Gastrocnemius medialis (tissue), 4 donors: ENCODE measurements at places on chromosomes 13 and 19. TPM values are rescaled to one million over a fixed set of nuclear protein-coding genes. Genes with fewer than 3 reads are reported as not detected.

The RGS9BP gene
- total RNA-seq: 3.9 TPM

DNA sequence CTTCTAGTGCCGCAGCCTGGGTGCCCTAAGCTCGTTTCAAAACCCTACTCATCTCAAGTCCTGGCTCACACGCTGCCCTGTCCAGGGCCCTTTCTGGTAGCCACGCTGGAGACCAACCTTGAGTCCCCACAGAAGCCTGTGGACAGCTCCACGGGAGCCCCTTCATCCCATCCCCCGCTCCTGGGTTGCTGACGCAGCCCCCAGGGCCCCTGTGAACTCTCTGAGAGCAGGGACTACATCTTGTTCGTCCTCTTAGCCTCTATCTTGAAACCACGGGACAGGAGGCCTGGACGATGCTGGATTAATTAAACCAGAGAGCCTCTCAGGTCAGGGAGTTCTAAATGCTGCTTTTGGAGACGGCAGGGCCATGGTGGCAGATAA lies 7.4 kb downstream of the MLLT1 start:
- no peak for DNase-seq
- peak overlapping the region; percentile 84 for H3K27ac ChIP-seq
- H3K36me3 ChIP-seq: no peaks in the 10 kb centered on the region
- no peaks in the 10 kb centered on the region for H3K27me3 ChIP-seq
- peaks cover 64% of the 10 kb centered on the region for H3K4me1 ChIP-seq

DNA sequence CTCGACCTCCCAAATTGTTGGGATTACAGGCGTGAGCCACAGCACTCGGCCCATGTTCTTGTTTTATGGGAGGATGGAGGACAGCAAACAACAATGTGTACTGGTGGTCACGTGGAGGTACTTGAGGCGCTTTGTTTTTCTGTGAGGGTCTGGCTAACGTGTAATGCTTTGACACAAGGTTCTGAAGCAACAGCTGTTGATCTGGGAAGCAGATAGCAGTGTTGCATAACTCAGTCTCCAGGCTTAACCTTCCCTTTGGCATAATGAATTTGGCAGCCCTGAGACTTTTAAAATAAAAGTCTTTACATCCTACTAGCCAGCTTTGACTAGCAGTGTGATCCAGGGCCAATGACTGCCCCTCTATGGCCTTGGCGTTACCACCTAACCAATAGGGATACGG lies 6.9 kb upstream of the ZNF580 start:
- H3K27me3 ChIP-seq: no peaks in the 10 kb centered on the region
- DNase-seq: no peak
- H3K4me1 ChIP-seq: peaks cover 38% of the 10 kb centered on the region
- peak overlapping the region; percentile 100 for H3K27ac ChIP-seq
- no peak overlapping the region for H3K4me3 ChIP-seq
- no peaks in the 10 kb centered on the region for H3K36me3 ChIP-seq

The MTUS2 gene
- total RNA-seq: not detected

- H3K27ac ChIP-seq: peak overlapping the region; percentile 82
- H3K36me3 ChIP-seq: no peaks in the 10 kb centered on the region
- H3K4me3 ChIP-seq: peak overlapping the region; percentile 82
- DNase-seq: no peak
- H3K27me3 ChIP-seq: peaks cover 25% of the 10 kb centered on the region
These were observed 915 bp upstream of the KCTD12 start for GRCh38 chr13:76887076-76887563.

DNA sequence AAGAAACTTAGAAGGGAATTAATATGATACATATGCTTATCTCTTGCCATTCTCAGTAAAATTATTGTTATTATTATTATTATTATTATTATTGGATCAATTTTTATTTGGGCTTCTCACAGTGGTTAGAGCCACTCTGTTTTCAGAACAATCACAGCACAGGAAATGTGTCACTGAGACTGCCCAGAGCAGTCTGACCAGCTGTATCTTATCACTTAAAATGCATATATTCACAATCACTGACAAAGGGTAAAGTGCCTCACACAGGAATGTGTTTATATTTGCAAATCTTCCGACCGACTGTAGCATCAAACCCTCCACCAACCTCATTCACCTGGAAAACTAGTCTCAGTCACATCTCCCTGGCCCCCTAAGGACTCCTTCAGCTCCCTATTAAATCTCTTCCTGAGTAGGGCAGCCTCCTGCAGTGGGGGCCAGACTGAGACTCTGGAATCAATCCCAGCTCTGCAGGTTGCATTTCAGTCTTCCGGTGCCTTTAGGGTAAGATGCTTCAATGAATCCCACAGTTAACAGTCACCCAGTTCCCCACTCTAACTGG lies 738.3 kb upstream of the SLITRK5 start:
- H3K36me3 ChIP-seq: no peaks in the 10 kb centered on the region
- H3K27me3 ChIP-seq: no peaks in the 10 kb centered on the region
- no peak overlapping the region for H3K27ac ChIP-seq
- no peak for DNase-seq

The MAG gene
- total RNA-seq: 1.5 TPM

The ATP4A gene
- total RNA-seq: not detected

- H3K36me3 ChIP-seq: no peaks in the 10 kb centered on the region
- DNase-seq: no peak
- no peak overlapping the region for H3K27ac ChIP-seq
These were observed 21.4 kb downstream of the MIR17HG start for GRCh38 chr13:91368676-91369440.

DNA sequence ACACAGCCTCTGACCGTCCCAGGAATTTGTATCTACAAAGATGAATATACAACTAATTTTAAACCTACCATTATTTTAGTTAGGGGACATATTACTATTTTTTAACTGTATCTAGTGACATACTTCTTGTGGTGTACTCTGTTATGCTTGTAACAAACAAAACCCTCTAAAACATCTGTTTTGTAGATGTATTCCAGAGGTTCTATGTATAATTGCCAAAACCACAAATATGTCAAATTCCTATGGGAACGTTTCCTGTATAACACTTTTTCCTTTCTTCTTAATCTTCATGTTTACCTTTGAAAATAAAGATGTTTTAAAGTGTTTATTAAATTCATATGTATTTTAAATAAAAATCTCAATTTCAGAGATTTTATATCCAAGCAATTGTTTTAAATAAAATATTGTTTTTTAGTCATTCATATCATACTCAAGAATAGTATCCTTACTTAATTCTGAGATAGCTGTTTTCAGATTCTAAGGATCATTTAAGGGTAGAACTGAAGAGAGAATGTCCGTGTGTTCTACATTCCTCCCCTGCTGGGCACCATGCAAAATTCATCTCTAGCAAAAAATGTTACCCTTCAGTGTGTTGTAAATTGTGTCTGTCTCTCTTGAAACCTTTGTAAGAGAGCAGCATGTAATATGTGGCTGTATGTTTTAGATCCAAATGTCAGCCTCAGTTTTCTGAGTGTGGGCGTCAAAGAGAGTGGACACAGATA lies 1327.7 kb downstream of the EFNB2 start:
- H3K27me3 ChIP-seq: no peaks in the 10 kb centered on the region
- no peaks in the 10 kb centered on the region for H3K36me3 ChIP-seq
- no peak overlapping the region for H3K27ac ChIP-seq
- no peaks in the 10 kb centered on the region for H3K4me1 ChIP-seq

GRCh38 chr13:100443278-100443997 lies 145.2 kb downstream of the GGACT start:
- no peaks in the 10 kb centered on the region for H3K27me3 ChIP-seq
- H3K4me3 ChIP-seq: no peak overlapping the region
- H3K4me1 ChIP-seq: no peaks in the 10 kb centered on the region
- no peaks in the 10 kb centered on the region for H3K36me3 ChIP-seq

- H3K4me3 ChIP-seq: no peak overlapping the region
- DNase-seq: no peak
- no peaks in the 10 kb centered on the region for H3K36me3 ChIP-seq
- peak overlapping the region; percentile 78 for H3K27ac ChIP-seq
These were observed 4.9 kb downstream of the NANOS3 start for GRCh38 chr19:13881692-13882418.

- DNase-seq: no peak
- H3K36me3 ChIP-seq: peaks cover 57% of the 10 kb centered on the region
- H3K4me3 ChIP-seq: peak overlapping the region; percentile 20
- no peak overlapping the region for H3K27ac ChIP-seq
- no peaks in the 10 kb centered on the region for H3K27me3 ChIP-seq
These were observed 11.8 kb downstream of the ZNF555 start for GRCh38 chr19:2853015-2853606.

GRCh38 chr19:30549151-30549550 lies 177.0 kb downstream of the ZNF536 start:
- no peaks in the 10 kb centered on the region for H3K27me3 ChIP-seq
- H3K36me3 ChIP-seq: no peaks in the 10 kb centered on the region
- H3K4me1 ChIP-seq: no peaks in the 10 kb centered on the region
- H3K4me3 ChIP-seq: no peak overlapping the region
- no peak overlapping the region for H3K27ac ChIP-seq
- no peak for DNase-seq

DNA sequence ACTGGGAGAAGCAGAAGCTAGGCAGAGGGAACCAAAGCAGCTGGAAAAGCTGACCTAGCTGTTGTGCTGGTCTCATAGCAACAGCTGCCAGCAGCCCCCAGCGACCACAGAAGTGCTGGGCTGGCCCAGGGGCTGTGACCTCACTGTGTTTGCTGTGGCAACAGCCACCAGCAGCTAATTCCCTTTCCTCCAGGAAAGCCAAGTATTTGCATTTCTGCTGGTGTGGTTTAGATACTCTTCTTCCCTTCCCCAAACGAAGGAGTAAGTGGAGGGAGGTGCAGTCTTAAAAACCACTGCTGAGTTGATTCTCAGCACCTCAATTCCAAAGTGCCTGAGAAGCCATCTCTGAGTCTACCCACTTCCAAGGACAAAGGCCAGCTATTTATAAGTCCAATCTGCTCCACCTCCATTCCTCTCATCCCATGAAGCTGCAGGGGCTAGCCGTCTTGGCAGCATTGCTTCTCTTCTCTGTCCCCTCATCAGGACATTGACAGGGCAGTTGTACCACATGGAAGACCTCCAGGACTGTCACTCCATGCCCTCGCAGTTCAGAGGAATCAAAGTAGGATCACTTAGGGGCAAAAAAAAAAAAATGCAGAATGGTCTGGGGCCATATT lies 11.5 kb upstream of the CCDC97 start:
- peak overlapping the region; percentile 89 for H3K27ac ChIP-seq
- H3K4me1 ChIP-seq: peaks cover 35% of the 10 kb centered on the region
- no peaks in the 10 kb centered on the region for H3K36me3 ChIP-seq
- no peaks in the 10 kb centered on the region for H3K27me3 ChIP-seq

DNA sequence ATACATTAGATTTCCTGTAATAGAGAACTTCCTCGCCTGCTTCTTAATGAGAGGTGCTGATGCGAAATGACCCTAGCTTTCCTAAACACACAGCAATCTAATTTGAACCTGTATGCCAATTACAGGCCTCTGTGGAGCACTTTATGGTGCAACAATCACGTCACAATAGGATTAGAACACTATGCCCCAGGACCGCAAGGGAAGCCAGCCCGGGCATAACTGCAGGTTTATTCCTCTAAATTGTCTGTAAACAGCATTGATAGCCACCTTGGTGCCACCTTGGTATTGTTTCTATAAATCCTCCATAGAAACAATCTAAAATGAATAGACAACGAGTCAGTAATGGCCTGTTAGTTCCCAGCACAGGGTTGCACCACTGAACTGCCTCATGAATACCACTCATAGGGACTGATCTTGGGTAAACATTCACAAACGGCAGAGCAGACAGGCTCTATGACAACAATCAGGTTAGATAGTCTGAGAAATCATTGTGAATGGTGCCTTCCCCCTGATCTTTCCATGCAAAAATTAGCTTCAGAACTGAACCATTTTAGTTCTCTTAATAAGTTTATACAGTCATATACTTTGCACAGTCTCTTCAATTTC lies 182.5 kb upstream of the OBI1 start:
- H3K27ac ChIP-seq: no peak overlapping the region
- H3K4me3 ChIP-seq: no peak overlapping the region
- no peak for DNase-seq
- no peaks in the 10 kb centered on the region for H3K36me3 ChIP-seq
- no peaks in the 10 kb centered on the region for H3K27me3 ChIP-seq
- no peaks in the 10 kb centered on the region for H3K4me1 ChIP-seq

DNA sequence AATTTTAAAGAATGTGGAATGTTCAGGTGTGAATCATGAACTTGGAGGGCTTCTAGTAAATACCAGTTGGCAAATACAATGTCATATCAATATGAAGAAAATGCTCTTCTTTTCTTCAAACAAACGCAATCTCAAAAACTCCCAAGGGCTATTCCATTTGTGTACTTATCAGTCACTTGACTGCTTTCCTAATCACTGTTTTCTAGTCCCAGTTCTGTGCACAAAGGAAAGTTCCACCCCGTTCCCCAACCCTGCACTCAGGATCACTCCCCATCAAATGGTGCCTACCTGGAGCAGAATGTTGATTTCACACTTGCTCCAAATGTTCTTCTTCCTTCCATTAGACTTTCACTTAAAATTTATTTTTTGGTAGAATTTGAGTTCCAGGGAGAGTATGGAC lies 92.6 kb upstream of the RFC3 start:
- H3K4me3 ChIP-seq: no peak overlapping the region
- DNase-seq: no peak
- no peaks in the 10 kb centered on the region for H3K27me3 ChIP-seq
- H3K4me1 ChIP-seq: peaks cover 13% of the 10 kb centered on the region

DNA sequence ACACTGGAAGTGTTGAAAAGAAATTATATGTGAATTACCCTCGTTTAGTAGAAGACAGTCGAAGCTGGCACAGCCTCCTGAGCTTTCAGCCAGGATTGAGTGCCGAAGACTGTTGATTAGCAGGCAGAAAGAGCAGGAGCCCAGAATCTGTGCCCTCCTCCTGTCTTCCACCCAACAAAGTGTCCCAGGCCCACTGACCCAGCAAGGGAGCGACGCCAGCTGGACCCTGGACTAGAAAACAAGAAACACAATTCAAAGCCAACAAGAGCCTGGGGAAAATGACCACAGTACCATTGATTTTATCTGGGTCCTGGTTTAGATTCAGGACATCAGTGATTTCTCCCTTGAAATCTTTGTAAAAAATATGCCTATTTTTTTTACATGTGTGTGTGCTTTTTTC lies 120.7 kb downstream of the RXFP2 start:
- H3K4me3 ChIP-seq: no peak overlapping the region
- H3K36me3 ChIP-seq: no peaks in the 10 kb centered on the region
- no peaks in the 10 kb centered on the region for H3K27me3 ChIP-seq
- H3K4me1 ChIP-seq: peaks cover 19% of the 10 kb centered on the region
- peak overlapping the region; percentile 52 for H3K27ac ChIP-seq
- no peak for DNase-seq

DNA sequence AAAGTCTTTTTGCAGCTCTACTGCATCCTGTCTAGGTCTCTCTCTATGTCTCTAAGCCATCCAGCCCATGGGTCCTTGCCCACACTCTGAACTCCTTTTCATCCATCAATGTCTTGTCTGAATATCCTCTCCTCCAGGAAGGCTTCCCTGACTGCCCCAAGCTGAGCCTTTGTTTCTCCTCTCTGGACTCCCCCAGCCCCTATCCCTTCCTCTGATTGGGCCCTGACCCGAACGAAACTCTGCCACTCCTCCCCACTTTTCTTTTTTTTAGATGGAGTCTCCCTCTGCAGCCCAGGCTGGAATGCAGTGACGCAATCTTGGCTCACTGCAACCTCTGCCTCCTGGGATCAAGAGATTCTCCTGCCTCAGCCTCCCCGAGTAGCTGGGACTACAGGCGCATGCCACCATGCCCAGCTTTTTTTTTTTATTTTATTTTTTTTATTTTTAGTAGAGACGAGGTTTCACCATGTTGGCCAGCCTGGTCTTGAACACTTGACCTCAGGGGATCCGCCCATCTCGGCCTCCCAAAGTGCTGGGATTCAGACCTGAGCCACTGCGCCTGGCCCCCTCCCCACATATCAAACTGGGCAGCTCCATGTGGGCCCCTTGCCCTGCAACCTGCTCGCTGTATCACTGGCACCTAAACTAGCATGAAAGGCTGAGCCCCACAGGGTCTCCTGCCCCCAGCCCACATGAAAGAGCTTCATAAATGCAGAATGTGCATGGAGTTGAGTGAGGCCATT lies 870 bp upstream of the UNC13A start:
- no peak overlapping the region for H3K4me3 ChIP-seq
- H3K27ac ChIP-seq: no peak overlapping the region
- no peak for DNase-seq
